ENCODE measurements at places on chromosomes 16 and 17.

DNA sequence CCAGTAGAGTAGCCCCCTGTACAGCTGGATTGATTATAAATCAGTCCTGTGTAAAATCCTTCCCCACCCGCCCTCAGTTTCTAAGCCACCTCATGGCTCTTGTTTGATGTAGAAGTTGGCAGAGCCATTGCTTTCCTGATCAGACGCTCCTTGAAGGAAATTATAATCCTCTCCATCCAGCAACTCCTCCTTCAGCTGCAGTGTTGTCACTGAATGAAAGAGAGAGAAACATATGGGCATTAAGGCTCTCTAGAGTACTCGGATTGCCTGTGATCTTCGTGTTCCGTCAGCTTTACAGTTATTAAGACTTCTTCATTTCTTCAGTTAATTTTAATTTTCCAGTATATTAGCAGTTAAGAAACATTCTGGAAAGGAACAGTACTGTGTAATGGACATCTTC is 14.3 kb downstream of the NME2 start:
- DNase-seq: no peak

GRCh38 chr17:47297661-47298400 is 25.9 kb upstream of the EFCAB13 start:
- DNase-seq: no peak

GRCh38 chr17:40063187-40063771 is 514 bp downstream of the THRA start:
- DNase-seq: peak; percentile 35

- no peak for DNase-seq
Measured at GRCh38 chr17:35801583-35802224, 6.3 kb upstream of the MMP28 start.

- no peak for DNase-seq
Measured at GRCh38 chr17:57337390-57337789, 81.1 kb downstream of the MSI2 start.

DNA sequence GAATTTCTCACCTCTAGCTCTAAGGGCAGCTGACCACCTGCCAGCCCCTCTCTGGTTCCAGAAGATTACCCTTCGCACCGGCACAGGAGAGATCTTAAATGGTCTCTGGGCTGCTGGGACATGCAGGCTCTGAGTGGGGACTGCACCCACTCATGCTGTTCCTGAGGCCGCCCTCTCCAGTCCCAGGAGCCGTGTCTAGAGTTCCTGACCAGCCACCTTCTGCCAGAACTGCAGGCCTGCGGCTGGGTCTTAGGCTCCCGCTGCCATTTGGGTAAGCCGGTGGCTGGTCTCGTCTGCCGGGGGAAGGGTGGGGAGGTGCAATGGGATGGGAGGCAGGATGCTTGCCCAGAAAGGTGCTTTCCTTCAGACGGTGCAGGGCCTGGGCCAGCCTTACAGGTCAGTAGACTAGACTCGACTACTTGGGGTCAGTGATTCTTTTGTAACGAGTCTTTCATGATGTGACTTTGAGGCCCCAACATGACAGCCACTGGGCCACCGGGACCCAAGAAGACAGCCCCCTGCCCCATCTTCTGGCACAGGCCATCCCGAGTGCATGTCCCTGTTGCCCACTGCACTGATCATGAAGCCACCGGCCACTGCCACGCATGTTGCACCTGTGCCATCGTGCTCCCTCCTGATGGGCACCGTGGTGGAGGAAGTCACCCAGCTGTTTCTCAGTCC is 26.4 kb downstream of the B9D1 start:
- DNase-seq: no peak

- DNase-seq: no peak
Measured at GRCh38 chr16:12538667-12539091, 265.0 kb downstream of the CPPED1 start.

- DNase-seq: no peak
Measured at GRCh38 chr16:55146966-55147365, 177.0 kb upstream of the IRX6 start.

DNA sequence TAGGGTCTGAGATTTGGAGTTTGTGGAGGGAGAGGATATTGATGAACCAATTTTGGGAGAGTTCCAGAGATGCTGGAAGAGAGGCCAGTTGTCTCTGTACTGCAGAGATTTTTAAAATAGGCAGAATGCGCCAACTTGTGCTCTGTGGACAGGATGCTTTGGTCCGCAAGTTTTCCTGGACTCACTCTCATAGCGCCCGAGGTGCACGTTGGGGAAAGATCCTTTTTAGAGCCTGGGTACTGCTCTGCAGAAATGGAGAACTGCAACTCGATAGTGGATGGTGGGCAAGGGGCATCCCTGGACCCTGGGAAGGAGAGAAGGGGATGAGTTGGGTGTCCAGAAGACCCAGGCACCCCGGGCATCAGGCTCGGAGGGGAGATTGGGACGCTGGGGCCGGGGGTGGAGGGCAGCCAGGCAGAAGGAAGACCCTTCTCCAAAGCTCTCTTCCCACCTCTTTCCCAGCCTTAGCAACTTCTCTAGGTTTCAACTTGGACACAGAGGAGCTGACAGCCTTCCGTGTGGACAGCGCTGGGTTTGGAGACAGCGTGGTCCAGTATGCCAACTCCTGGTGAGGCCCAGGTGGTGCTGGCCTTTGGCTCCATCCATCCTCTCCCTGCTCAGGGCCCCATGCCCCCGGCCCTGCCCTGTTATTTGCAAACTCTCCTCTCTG is 590 bp downstream of the ITGAX start:
- DNase-seq: no peak

DNA sequence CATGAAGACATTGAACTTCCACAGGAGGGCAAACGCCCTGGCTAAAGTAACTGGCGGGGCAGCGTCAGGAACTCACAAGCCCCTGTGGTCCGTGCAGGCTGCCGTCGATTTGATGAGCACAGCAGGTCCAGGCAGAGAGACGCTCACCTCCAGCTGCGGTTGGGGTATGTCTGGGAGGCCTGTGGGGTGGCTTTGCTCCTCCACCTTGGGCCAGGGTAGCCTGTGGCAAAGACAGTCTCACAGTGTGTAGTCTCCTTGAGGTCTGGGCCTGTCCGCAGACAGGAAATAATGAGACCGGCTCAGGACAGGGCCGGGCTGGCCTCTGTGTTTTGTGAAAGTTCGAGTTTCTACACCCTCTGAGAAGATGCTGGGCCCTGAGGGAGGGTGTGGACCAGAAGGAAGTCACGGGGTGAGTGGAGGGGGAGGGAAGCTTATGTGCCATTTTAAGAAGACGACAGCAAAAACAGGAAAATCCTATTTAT is 103.3 kb downstream of the METRNL start:
- DNase-seq: no peak

GRCh38 chr16:56258508-56259424 is 67.5 kb downstream of the GNAO1 start:
- no peak for DNase-seq

DNA sequence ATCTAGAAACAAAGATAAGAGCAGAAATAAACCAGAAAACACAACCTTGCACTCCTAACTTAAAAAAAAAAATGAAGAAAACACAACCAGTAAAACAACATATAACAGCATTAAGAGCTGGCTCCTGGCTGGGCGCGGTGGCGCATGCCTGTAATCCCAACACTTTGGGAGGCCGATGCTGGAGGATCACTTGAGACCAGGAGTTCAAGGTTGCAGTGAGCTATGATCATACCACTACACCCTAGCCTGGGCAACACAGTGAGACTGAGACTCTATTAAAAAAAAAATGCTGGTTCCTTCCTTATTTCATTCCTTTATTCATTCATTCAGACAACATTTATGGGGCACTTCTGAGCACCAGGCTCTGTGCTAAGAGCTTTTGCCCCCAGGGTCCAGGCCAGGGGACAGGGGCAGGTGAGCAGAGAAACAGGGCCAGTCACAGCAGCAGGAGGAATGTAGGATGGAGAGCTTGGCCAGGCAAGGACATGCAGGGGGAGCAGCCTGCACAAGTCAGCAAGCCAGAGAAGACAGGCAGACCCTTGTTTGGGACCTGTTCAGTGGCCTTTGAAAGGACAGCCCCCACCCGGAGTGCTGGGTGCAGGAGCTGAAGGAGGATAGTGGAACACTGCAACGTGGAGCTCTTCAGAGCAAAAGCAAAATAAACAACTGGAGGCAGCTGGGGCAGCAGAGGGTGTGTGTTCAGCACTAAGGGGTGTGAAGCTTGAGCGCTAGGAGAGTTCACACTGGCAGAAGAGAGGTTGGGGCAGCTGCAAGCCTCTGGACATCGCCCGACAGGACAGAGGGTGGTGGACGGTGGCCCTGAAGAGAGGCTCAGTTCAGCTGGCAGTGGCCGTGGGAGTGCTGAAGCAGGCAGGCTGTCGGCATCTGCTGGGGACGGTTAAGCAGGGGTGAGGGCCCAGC is 2.6 kb downstream of the STH start:
- DNase-seq: no peak

All from activated naive CD4-positive, alpha-beta T cell (primary cell).